Fibroblast of the conjunctiva (primary cell): ENCODE measurements at places on chromosomes 13 and 19.

- no peak for DNase-seq
Observed at GRCh38 chr13:98769736-98770135, 17.3 kb upstream of the SLC15A1 start.

DNA sequence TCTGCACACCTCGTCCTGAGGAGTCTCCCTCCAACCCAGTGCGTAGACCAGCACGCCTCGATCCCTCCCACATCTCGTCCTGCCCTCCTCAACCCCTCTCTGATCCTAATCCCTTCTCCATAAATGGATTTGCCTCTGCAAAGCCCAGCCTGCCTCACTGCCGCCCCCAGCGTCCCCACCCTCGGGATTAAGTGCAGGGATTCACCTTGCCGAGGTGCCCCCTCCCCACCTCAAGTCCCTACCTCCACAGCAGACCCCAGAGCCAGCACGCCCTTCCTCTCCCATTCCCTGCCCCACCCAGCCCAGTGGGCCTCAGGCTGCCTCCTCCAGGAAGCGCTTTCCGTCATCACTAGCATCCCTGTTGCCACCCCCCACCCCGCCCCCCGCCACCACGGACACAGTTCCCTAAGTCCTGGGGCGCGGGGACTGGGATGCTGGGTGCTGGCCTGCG is 4.0 kb downstream of the KLF16 start:
- no peak for DNase-seq

DNA sequence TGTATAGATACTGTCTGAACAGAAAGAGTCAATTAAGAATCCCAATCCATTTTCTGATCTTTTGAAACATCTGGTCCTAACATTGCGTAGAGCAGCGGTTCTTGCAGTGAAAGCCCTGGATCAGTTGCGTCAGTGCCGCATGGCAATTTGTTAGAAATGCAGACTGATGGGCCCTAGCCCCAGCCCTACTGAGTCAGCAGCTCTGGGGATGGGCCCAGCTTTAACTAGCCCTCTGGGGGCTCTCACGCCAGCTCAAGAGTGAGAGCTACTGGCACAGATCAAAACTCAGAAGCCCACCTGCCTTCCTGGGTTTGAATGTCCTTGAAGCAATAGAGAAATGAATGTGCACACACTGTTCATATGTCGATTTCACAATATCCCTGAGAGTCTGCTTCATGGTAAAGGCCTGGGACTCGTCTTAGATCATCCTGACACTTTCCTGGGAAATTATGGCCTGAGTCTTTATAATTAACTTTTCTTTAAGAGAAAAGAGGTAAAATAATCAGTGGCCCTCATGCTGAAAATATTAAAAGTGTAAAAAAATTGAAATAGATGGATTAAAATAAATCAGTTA is 206.8 kb upstream of the TMTC4 start:
- DNase-seq, result no peak

DNA sequence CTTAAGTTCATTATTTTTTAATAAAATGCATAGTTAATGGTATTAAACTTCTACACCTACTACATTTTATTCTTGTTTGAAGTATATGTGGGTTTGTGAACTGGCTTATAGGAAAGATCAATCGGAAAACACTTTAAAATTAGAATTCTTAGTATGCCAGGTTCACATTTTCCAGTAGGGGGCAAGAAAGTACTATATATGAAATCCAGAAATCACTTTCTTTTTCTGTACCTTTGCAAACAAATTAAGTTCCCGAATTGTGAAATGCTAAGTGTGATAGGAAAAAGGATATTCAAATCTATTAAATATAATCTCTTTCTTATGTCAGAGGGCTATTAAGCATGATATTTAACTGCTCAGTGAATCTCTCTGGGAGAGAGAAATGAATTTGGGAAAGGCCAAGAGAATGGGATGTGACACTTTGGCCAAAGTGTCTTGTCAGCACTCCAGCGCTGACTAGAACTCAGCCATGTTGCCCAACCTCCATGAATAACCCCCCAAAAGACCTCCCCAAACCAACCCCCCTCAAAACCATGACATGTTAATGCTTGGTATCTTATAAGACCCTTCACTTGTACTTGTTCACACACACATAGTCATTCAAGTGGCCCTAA is 122.6 kb upstream of the SLC10A2 start:
- peak; percentile 6 for DNase-seq

DNA sequence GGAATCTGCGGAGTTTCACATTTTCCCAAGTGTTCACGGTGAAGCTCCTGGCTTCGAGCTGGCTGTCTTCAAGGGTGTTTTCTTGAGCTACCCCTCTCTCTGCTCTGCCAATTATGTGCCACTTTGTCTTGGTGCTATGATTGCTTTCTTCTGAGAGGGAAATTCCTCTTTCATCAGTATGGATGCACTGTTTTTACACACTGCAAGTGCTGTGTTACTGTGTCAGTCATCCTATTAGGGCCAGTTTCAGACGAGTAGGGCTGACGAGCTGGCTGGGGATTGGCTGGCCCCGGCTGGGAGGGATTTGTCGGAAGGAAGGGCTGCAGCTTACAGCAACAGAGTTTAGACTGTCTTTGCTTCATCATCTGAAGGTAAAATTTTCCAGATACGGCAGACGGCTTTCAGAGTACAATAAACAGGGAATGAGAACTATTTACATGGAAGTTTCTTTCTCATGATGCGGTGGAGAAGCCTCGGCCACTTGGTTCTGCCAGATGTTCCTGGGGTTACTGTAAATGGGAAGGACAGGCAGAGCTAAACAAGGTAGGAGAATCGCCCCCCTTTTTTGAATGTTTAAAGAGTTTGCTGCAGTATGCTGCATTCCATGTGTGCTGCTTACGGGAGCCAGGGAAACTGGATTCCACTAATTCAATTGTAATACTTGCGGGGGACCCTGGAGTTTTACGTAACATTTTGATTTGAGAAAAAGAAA is at the start of gene MBNL2:
TSS of gene MBNL2 (plus strand) at position 345 of the 712 bp plus-strand sequence. CDS start 53,903 bp downstream, outside the sequence.
- peak; percentile 93 for DNase-seq

- peak; percentile 34 for DNase-seq
Observed at GRCh38 chr19:38932425-38933179, 1.9 kb downstream of the MRPS12 start.

DNA sequence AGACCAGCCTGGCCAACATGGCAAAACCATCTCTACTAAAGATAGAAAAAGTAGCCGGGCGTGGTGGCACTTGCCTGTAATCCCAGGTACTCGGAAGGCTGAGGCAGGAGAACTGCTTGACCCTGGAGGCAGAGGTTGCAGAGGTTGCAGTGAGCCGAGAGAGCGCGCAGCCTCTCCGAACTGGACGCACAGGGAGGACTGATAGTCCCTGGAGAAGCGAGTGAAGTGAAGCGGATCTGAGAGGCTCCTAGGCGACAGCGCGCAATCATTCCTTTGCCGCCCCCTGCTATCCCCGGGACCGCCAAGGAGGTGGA is 233 bp downstream of the ZNF561 start:
- DNase-seq, result no peak

- DNase-seq, result no peak
Observed at GRCh38 chr13:39378306-39378705, 224.7 kb downstream of the LHFPL6 start.

- DNase-seq, result no peak
Observed at GRCh38 chr19:12720851-12721655, 2.7 kb downstream of the TNPO2 start.

DNA sequence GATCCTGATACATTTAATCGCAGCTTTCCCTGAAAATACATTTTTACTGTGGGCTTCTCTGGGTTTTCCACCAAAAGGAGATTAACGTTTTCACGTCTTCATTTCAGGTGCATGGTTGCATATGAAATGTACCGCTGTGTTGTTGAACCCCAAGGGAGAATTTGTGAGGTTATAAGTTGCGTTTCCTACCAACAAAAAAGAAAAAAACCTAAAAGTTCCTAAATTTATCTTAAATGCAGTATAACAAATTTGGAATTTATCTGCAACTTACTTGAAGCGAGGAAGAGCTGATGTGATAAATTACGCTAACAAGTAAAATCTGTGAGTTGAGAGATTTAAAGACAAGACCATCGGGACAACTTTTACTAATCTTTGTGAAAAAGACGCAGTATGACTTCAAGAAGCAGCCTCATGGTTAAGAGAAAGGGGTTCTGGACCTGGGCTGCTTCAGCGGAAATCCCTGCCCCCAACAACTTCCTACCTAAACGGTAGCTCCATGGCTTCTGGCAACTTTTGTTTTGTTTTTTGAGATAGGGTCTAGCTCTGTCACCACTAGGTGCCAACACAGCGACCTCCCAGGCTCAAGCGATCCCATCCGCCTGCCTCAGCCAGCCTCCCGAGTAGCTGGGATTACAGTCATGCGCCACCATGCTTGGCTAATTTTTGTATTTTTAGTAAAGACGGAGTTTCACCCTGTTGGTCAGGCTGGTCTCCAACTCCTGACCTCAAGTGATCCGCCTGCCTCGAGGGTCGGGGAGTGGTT is 958 bp upstream of the OBI1 start:
- DNase-seq, result no peak

GRCh38 chr19:52535771-52536447 is 8.4 kb downstream of the ZNF808 start:
- peak; percentile 38 for DNase-seq

DNA sequence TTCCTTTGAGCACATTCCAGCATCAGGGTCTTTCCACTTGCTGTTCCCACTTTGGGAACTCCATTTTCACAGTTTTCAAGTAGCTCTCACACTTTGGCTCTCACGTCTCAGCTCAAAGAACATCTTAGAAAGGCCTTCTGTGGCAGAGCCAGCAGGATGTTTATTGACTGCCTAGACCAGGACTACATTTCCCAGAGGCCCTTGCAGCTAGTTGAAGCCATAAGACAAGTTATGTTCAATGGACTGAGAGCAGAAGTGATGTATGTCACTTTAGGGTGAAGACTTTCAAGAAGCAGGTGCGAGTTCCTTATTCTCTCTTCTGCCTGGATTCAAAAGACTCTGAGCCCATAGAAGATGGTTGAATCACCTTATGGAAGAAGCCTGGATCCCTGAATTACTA is 4.3 kb upstream of the HAUS5 start:
- no peak for DNase-seq

GRCh38 chr19:4016486-4016885 is 8.9 kb downstream of the PIAS4 start:
- DNase-seq, result no peak

GRCh38 chr19:46124638-46125115 is at the start of gene IGFL3:
TSS of gene IGFL3 (minus strand) at chr19:46124688. CDS start at chr19:46124649, 39 bp downstream.
- no peak for DNase-seq

DNA sequence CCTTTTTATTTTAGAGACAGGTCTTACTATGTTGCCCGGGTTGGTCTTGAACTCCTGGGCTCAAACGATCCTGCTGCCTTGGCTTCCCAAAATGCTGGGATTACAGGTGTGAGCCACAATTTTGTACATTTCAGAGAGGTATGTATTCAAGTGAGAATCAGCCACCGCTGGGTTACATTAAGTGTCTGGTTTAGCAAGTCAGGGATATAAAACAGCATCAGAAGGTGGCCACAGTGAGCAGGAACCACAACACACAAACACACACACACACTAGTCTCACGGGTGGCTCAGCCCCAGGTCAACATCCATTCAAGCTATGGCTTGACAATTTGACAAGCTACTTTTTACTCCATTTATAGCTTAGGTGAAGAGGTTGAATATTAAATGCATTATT is 20.2 kb downstream of the KLK5 start:
- no peak for DNase-seq

- no peak for DNase-seq
Observed at GRCh38 chr13:62767473-62767872, 1351.8 kb upstream of the PCDH20 start.

- no peak for DNase-seq
Observed at GRCh38 chr13:105316731-105317130, 1218.7 kb downstream of the EFNB2 start.

GRCh38 chr19:885536-886224 is 7.3 kb downstream of the MED16 start:
- no peak for DNase-seq

- no peak for DNase-seq
Observed at GRCh38 chr19:19417628-19418245, 12.3 kb downstream of the GATAD2A start.

DNA sequence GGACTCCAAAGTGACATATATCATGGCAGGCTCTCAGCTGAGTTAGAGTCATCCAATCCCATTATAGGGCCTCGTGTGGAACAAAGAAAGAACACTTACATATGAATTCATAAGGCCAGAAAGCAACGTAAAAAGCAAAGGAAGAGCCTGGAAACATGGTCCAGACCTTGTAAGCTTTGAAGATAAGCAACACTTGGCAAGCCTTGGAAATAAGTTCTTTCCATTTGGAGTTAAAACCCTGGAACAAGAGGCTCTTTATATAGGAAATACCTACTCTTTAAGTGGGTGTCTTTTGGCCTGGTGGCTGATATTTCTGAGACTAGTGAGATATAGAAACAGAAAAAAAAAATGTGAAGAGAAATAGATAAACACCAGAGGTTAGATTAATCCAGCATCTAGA is 49.4 kb downstream of the ZAR1L start:
- DNase-seq, result no peak

GRCh38 chr13:113863524-113864272 is at the start of gene GAS6:
TSS of gene GAS6 (minus strand) at chr13:113864076. CDS start at chr13:113863920, 156 bp downstream.
- no peak for DNase-seq
